AG04450 (cell line): ENCODE measurements at places on chromosomes 12 and 14.

GRCh38 chr12:66716522-66716921 lies 37.6 kb upstream of the GRIP1 start:
- no peak for DNase-seq

GRCh38 chr14:75539162-75539560 lies 16.9 kb downstream of the BATF start:
- DNase-seq: no peak

DNA sequence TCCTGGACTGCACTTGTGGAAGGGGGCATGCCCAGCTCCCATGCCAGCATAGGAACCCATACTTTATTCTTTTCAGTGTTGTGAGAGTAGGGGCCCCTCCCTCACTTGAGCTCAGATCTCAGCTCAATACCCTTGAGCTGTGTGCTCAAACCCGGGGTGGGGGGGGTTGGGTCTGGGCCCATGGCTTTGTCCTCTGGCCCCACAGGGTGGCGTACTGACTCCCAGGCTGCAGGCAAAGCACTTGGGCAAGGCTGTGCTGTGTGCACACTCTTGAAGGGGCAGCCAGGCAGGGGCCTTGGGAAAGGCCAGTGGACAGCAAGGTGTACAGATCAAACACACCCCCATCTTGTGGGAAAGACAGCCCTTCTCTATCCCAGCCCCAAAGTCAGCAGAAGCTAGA lies 81.8 kb downstream of the WIF1 start:
- no peak for DNase-seq

- no peak for DNase-seq
Observed at GRCh38 chr12:120685522-120685921, 1.4 kb upstream of the MLEC start.

- DNase-seq: no peak
Observed at GRCh38 chr12:128531170-128531569, 264.2 kb downstream of the TMEM132C start.

GRCh38 chr12:49365542-49365941 lies 1.7 kb upstream of the SPATS2 start:
- no peak for DNase-seq

GRCh38 chr14:79840103-79840502 lies 371.2 kb downstream of the DIO2 start:
- no peak for DNase-seq

DNA sequence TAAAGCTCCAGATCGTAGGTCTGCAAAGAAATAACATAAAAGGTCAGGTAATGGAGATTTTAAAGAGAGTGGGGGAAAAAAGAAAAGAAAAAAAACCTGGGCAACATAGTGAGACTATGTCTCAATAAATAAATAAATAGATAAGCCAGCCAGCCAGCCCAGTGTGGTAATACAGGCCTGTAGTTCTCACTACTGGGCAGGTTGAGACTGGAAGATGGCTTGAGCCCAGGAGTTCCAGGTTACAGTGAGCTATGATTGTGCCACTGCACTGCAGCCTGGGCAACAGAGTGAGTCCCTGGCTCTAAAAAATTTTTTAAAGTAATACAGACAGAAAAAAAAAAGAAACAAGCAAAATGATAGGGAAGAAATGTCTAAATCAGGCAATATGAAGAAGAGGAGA lies 43.2 kb upstream of the BBS10 start:
- no peak for DNase-seq

GRCh38 chr14:76715101-76715500 lies 46.2 kb upstream of the VASH1 start:
- DNase-seq: no peak

DNA sequence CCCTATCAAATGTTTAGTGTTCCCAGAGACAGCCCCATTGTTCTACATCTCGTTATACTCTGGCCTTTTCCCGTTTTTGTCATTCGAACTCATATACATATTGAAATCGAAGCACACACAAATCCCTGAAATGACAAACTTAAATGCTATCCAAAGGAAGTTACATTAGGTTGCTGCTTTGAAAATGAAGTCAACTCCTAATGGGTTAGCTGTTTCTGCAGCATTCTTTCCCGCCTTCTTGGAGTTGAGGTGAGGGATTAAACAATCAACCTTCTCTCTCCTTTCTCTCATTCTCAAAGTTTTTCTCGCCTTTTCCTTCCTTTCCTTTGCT lies 642 bp upstream of the PHC1 start:
- no peak for DNase-seq

DNA sequence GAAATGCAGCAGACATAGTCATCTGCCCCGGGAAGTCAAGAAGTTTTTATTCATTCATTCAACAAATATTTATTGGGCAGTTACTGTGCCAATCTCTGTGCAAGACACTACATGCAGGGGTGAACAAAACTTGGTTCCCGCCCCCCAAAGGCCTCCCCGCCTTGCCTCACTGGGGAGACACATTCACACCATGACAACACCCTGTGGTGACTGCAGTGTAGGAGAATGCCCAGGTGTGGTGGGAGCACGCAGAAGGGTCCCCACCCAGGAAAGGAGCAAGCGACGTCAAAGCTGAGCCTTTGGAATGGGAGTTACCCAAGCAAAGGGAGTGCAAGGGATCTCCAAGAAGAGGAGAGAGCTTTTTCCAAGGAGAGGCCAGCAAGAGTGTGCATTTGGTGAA lies 1.6 kb upstream of the AQP6 start:
- DNase-seq: no peak

DNA sequence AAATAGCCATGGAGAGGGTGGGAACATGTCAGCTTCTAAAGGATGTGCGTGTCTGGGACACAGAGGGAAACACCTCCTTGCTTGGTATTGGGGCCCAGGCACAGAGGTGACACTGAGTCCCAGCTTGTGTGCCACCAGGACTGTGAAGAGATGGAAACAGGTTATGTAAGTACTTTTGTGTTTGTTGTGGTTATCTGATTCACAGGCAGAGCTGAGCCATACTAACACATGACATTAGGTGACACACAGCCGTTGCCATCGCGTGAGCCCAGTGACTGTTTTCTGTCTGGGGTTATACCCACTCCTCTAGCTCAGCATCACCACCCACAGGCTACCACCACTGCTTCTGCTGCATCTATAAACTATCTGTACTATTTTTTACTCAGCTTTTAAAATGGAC lies 12.1 kb upstream of the FLVCR2 start:
- DNase-seq: no peak

GRCh38 chr14:92728759-92729364 lies 19.6 kb downstream of the LGMN start:
- DNase-seq: no peak

DNA sequence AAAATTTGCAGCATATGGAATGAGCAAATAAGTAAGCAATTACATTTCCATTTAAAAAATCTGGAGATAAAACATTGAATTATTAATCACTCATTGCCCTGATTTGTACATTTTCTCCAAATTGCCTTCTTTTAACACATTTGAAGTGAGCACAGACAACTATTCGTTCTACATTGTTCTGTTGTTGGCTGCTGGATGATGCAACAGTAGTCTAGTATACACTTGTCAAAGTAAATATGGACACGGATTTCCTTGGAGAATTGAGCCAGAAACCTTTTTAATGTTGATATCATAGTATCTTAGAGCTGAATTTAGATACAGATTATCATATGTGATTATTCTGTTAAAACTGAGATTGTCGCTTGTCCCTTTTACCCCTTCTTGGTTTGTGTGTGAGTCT lies 188.2 kb downstream of the FUT8 start:
- no peak for DNase-seq

DNA sequence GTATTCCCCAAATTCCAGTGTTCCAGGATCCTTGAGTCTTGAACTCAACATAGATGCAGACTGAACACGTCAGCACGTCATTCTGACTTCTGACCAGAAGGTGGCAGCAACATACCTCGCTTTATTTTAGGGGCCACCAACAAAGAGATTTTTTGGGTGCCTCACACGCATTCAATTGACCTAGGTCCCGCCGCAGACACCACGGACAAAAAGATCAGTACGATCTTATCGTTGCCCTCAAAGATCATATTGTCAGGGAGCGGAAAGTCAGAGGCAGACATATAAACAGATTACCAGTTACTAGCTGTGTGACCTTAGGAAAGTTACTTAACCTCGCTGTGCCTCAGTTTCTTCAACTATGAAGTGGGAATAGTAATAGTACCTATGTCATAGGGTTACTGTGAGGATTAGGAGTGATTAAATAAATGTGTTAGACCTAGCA lies 6.5 kb upstream of the PRPH start:
- no peak for DNase-seq

DNA sequence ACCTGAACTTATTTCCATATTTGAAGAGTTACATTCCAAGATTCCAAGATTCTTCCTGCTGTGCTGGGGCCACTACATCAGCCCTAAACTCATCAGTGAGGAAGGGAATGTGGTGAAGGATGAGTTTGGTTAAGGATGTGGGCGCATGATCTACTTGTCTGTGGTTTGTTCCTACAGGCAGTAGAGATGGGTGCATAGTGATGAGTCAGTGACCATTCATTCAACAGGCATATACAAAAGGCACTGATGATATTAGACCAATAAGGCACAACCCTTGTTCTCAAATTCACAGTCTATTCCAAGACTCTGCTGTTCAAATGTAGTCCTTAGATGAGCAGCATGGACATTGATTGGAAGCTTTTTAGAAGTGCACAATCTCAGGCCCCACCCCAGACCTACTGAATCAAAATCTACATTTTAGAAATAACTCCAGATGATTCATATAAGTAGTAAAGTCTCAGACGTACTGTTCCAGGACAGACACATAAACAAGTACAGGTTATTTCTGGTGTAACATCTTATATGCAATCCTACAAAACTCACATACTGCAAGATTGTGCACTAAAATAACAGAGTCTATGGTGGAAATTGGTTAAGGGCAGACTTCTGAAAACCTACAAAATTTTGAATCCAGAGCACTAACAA lies 47.7 kb upstream of the MAP3K9 start:
- DNase-seq: peak; percentile 77

GRCh38 chr14:21068521-21069387 lies 1.4 kb upstream of the ARHGEF40 start:
- no peak for DNase-seq

- DNase-seq: no peak
Observed at GRCh38 chr12:48179466-48179865, 4.0 kb upstream of the CCDC184 start.

GRCh38 chr12:117208811-117209455 lies 18.7 kb upstream of the FBXO21 start:
- DNase-seq: no peak

- DNase-seq: no peak
Observed at GRCh38 chr12:68349921-68350606, 17.9 kb upstream of the MDM1 start.

DNA sequence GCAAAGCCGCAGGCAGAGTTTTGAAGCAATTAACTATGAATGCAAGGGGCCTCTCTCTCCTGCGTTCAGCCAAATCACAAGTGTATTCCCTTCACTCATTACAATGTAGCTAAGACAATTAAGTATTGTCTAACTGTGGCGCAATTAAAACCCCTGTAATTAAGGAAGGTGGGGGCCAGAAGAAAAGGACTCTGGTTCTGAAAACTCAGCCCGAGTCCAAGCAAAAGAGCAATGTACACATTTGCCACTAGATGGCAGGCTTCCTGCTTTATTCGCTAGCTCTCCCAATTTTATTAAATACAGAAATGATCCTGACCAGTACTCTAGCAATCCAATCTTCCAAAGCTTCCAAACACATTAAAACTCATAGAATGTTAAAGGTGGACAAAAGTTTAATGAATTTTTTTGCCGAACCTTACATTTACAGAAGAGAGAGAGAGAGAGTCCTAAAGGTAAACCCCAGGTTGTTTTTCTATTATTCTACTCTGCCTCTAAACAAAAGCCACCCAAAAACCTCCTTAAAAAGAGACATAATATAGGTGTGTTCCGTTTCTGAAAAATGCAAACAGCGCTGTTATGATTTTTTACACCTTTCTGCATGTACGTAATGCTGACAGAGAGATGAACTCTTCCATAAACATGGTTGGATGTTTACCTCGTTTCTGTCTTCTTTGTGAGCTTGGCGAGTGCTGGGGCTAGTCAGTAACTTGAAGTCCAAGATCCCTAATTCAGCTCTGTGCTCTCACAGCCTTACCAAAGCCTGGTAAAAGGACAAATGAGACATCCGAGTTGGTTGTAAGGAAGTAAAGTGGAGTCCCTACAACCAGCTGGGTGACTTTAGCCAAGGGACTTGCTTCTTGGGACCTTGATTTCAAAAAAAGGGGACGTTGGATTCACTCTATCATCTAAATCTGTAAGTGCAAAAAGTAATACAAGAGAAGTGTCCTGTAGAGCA lies 50.9 kb upstream of the VASH1 start:
- peak; percentile 10 for DNase-seq

DNA sequence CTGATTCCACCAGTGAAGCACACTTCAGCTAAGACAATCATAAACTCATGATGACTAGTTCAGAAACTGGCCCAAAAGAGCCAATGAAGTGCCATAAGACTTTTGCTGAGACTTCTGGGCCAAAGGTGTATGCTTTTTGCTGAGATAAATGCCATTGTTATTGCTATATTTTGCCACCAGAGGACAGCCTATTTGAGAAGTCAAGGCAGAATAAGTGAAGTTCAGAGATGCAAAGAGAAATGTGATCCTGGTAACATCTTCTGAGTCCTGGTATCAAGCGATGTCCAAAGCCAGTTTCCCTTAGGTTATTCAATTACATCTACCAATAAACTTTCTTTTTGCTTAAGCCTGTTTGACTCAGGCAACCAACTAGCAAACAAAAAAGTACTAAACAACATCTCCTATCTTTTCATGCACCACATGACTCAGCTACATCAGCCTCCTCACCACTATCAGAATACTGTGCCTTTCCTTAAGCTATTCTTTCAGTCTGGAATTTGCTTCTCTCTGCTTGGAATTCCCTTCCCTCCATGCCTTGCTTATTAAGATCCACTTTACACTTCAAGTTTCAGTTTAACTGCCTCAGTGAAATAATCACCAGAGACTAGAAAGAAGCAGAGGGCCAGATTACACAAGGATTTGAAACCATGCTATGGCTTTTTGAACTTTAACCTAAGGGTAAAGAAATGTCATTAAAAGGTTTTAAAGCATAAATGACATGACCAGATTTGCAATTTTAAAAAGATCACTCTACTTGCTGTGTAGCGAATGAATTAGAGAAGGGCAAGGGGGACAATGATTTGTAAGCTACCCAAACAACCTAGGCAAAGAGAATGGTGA lies 14.0 kb downstream of the CRY1 start:
- DNase-seq: no peak

GRCh38 chr12:54431911-54432814 lies 13.1 kb upstream of the ITGA5 start:
- peak; percentile 16 for DNase-seq

- DNase-seq: no peak
Observed at GRCh38 chr14:105091517-105092170, 26.4 kb upstream of the GPR132 start.

GRCh38 chr12:117141097-117141898 lies 42.1 kb upstream of the TESC start:
- DNase-seq: no peak

DNA sequence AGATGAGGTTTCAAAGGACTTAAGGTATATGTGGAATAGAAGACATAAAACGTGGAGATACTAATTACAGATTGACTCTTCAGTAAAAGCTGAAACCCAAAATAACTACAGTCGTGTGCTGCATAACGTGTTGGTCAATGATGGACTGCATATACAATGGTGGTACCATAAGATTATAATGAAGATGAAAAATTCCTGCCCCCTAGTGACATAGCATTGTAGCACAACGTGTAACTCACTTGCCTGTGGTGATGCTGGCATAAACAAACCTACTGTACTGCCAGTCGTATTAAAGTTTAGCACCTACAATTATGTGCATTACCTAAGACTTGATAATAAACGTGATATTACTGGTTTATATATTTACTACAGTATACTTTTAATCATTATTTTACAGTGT lies 150.3 kb downstream of the LRRK2 start:
- DNase-seq: no peak

- DNase-seq: no peak
Observed at GRCh38 chr12:47734725-47735480, 9.6 kb upstream of the ENDOU start.
